ENCODE measurements at places on chromosomes 16 and 17.
A peak's percentile ranks its signal among the peaks of the same experiment; 100 is the strongest.

GRCh38 chr17:75514919-75515495 is 330 bp downstream of the CASKIN2 start:
- DNase-seq, result no peak

DNA sequence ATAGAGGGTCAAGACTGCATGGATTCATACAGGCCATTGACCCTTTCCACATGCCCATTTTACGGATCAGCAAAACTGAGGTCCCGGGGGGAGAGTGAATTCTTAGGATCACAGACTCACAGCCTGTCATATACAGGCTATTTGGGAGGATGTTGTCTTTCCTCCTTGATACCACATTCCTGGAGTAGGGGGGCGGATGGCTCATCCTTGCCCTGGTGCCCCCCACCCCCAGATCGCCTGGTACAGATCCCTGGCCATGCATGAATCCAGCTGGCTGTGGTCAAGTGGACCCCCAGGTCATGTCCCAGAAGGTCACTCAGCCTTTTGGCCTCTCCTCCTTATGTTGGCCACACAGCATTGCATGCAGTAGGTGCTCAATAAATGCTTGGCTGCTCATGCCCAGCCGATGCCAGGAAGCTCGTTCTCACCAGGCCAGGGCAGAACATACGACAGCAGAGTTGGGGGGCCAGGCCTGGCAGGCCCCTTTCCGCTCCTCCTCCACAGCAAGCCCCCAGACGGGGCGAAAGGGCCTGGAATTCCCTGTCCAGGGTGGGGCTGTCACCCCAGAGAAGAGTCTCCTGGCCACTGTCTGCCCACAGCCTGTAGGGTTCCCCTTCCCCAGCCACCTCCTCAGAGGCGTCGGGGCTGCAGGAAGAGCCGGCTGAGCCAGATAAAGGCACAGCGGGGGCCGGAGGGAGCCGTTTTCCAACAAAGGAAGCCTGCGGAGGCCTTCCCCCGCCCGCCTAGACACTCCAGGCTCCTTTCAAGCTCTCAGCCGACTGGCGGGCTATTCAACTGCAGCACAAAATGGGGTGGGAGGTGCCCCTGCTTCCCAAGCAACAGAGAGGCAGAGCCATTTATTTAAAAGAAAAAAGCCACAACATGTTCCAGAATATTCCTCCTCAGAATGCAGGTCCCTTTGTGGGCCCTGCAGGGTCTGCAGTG is 215.7 kb upstream of the CIBAR2 start:
- DNase-seq, result no peak

- no peak for DNase-seq
Measured at GRCh38 chr17:69090365-69090764, 29.6 kb upstream of the ABCA9 start.

DNA sequence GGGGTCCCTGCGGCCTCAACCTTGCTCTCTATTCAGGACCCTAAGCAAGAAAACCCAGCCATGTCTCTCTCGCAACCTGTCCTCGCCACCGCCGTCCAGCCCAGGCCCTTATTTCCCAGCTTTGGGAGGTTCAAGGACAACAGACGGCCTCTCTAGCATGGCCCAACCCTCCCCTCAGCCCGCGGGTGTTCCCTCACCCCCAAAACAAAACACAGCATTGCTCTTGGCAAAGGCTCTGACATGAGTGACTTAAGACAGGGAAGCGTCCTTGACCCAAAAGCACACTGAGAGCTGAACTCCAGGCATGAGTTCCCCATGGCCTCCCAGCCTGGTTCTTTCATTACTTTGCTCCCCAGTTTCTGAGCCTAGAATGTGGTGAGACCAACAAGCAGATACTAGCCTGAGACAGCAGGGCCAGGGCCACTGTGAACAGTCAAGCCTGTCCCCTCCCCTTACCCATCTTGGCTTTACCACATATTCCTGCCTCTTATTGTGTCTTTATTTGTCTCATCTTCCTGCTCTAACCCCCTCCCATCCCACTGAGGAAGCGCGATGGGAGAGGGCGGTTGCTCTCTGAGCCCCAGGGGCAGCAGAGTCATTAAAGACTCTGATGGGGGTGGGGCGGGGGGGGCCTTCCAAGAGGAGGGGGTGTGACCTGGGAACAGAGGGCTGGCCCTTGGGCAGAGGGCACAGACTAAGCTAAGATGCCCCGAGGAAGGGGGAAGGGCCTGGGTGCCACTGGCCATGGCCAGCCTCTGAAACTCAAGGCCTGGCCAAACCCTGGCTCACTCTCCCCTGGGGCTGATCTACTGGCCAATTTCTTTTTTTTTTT is 11.8 kb downstream of the SREBF1 start:
- DNase-seq, result no peak

DNA sequence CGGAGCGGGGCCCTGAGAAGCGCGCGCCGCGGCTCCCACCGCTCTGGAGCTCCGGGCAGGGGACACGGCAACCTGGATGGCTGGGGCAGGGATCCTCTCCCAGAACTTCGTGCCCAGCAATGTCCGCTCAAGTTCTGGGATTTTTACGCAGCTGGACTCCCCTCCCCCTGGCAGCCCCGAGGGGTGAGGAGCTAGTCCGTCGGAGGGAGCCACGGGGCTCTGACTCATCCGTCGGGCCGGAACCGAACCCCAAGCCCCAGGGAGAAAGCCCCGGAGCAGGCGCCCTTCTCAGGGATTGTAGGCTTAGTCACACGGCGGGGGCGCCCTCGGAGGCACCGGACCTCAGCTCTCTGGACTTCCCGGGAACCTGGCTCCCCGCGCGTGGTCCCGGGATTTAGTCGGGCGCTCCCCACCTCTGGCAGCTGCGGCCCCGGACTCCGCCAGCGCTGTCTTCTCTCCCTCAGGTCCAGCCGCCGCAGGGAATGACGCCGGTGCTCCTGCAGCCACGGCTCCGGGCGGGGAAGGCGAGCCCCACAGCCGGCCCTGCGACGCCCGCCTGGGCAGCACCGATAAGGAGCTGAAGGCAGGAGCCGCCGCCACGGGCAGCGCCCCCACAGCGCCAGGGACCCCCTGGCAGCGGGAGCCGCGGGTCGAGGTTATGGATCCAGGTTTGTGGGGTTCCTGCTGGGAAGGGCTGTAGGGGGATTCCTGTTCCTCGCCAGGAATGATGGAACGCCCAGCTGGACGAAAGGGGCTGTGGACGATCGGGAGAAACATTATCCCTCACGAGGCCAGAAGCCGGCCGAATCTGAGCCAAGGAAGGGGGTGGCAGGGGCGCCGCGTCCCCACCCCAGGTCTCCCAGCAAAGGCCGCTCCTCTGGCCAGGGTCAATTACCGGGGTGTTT is 830 bp downstream of the SPHK1 start:
- peak; percentile 66 for DNase-seq

All from AG08395 (cell line).